HS-5 (cell line): ENCODE measurements at places on chromosomes 1 and 21.

- DNase-seq: no peak
Observed at GRCh38 chr1:84339503-84339902, 38.0 kb downstream of the SAMD13 start.

DNA sequence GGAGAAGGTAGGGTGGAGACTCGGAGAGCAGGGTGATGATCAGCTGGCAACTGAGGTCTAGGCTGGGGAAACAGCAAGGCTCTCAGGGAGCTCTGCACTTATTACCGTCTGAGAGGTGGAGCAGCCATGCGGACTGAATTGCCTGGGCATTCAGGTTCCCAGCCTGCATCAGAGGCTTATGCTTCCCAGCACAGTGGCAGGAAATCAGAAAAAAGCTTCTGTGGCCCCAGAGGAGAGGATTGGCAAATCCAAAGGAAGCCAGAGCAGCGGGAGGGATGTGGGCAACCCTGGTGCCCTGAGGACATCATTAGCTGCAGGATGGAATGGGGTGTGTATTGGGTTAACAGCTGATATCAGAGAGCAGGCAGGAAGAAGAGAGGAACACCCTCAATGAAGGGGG lies 374.1 kb upstream of the POU3F1 start:
- no peak for DNase-seq

GRCh38 chr1:168110896-168111545 lies 25.7 kb downstream of the GPR161 start:
- no peak for DNase-seq

DNA sequence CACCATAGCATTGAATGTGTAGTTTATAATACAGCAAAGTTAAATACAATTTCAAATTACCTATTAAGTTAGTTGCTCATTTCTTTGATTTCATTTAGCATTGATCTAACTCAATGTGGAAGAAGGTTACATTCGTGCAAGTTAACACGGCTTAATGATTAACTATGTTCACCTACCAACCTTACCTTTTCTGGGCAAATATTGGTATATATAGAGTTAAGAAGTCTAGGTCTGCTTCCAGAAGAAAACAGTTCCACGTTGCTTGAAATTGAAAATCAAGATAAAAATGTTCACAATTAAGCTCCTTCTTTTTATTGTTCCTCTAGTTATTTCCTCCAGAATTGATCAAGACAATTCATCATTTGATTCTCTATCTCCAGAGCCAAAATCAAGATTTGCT lies at the start of gene ANGPTL3:
TSS of gene ANGPTL3 (plus strand) at position 240 of the 400 bp plus-strand sequence. CDS start at position 287, 47 bp downstream.
- DNase-seq: no peak

DNA sequence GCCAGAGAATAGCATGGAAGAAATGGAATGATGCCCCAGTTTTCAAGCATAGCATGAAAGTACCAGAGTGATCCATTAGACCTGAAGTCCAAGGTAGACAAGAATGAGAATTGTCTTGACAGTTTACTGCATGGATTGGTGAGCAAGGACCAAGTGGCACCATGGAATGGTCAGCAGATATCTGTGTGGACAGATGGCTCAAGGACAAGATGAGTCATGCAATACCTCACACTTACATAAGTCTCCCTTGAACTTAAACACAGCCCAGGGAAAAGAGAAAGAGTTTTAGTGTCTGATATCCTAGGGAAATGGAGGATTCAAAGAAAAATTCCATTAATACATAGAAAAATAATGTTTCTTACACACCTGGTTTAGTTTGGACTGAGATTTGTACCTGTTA lies 195.2 kb downstream of the MRPL39 start:
- DNase-seq: no peak

- no peak for DNase-seq
Observed at GRCh38 chr1:108200687-108201051, 526 bp upstream of the SLC25A24 start.

DNA sequence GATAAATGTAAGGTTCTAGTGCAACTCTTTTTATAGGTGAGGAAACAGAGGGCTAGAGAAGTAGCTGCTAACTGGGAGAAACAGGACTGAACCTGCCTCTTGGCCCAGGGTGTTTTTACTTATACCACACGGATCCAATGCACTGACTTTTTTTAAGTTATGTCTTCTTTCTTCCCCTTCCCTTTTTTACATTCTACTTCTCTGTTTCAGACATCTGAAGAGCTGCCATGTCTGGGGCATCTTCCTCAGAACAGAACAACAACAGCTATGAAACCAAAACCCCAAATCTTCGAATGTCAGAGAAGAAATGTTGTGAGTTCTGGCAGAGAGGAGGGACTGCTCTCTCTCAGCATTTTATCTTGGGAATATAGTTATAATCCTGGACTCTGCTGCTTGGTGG lies 1.4 kb downstream of the PFKFB2 start:
- no peak for DNase-seq

GRCh38 chr1:33985656-33986055 lies 121.8 kb downstream of the HMGB4 start:
- peak; percentile 8 for DNase-seq

DNA sequence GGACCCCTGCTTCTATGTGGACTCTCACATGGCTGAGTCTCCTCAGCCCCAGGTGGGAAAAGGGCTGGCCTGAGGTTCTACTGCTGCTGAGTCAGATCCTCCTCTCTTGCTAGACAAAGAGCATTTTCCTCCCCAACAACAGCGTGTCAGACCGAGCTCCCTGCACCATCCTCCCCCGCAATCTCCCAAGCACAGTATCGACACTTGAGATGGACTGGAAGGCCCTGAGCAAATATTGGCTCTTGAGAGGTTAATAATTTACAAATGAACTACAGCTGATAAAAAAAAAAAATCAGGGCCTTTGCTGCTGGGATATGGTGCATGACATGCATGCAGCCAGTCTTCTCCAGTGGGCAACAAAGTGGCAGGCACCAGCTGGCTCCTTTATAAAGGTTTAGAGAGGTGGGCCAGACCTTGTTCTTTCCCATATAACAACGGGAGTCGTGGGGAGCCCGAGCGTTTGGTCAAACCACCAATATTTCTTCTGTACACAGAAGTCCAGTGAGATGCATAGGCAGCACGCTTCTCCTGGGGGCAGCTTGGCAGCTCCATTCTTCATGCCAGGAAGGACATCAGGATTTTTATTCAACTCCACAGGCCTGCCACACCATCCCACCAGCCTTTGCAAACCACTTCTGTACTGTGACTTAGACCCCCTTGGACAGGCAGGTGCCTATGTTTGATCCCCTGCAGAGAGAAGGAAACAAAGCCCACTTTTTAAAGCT lies 55.4 kb upstream of the CAMK1G start:
- no peak for DNase-seq

DNA sequence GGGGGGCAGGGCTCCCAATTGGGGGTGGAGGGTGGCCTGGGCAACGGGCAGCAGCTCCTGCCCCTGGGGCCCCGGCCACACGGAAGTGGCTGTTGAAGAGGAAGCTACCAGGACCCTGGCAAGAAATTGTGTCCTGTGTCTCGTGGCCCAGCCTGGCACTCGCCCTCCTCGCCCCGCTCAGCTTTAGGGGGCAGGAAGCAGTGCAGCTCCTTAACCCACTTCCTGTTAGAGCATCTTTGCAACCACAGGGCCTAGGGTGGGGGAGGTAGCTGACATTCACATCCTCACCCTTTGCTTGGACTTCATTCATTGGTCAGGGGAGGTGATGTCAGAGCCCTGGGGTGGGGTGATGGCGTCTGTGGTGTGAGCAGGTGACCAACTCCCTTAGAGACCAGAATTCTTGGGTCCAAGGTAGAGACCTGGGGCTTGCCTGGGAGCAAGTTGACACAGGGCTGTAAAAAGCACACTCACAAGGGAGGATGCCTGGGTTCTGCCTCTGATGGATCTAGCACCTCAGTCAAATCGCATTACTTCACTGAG lies at the start of gene ARHGAP30:
TSS of gene ARHGAP30 (minus strand) at position 161 of the 540 bp plus-strand sequence. CDS start 267 bp downstream, outside the sequence.
- no peak for DNase-seq

DNA sequence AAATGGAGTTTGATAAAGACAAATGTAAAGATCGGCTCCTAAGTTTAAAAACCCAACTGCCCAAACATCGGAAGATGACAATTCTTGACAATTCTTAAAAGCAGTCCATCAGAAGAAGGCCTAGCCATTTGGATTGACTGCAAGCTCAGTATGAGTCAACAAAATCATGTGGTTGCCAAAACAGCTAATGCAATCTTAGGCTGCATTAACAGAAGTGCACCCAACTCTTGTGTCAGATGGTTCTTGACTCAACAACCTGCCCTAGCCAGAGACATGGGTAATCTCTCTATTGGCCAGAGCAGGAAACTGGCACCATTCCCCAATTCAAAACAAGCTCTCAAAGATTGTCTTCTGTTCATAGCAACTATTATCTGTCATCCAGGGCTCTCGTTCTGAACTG lies 9.9 kb upstream of the NCF2 start:
- no peak for DNase-seq

GRCh38 chr1:64398936-64399335 lies 71.0 kb upstream of the CACHD1 start:
- no peak for DNase-seq

DNA sequence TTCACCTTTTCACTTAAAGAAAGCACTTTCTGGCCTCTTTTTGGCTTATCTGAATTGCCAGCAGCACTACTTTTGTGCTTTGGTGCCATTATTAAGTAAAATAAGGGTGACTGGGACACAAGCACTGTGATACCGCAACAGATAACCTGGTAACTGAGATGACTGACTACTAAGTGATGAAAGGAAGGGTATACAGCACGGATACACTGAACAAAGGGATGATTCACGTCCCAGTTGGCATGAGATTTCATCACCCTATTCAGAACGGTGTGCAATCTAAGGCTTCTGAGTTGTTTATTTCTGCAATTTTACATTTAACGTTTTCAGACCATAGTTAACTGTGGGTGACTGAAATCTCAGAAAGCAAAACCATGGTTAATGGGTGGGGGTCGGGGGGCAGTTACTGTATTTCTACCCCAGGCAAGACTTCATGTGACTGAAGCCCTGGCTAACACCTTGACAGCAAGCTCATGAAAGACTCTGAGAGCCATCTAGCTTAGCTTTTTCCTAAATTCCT lies 102.8 kb downstream of the CLIC6 start:
- peak; percentile 74 for DNase-seq

DNA sequence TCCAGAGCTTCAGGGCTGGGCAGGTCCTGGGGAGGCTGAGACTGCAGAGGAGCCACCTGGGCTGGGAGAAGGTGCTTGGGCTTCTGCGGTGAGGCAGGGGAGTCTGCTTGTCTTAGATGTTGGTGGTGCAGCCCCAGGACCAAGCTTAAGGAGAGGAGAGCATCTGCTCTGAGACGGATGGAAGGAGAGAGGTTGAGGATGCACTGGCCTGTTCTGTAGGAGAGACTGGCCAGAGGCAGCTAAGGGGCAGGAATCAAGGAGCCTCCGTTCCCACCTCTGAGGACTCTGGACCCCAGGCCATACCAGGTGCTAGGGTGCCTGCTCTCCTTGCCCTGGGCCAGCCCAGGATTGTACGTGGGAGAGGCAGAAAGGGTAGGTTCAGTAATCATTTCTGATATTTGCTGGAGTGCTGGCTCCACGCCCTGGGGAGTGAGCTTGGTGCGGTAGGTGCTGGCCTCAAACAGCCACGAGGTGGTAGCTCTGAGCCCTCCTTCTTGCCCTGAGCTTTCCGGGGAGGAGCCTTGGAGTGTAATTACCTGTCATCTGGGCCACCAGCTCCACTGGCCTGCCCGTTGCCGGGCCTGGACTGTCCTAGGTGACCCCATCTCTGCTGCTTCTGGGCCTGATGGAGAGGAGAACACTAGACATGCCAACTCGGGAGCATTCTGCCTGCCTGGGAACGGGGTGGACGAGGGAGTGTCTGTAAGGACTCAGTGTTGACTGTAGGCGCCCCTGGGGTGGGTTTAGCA lies 9.3 kb downstream of the MYBPH start:
- DNase-seq: no peak

DNA sequence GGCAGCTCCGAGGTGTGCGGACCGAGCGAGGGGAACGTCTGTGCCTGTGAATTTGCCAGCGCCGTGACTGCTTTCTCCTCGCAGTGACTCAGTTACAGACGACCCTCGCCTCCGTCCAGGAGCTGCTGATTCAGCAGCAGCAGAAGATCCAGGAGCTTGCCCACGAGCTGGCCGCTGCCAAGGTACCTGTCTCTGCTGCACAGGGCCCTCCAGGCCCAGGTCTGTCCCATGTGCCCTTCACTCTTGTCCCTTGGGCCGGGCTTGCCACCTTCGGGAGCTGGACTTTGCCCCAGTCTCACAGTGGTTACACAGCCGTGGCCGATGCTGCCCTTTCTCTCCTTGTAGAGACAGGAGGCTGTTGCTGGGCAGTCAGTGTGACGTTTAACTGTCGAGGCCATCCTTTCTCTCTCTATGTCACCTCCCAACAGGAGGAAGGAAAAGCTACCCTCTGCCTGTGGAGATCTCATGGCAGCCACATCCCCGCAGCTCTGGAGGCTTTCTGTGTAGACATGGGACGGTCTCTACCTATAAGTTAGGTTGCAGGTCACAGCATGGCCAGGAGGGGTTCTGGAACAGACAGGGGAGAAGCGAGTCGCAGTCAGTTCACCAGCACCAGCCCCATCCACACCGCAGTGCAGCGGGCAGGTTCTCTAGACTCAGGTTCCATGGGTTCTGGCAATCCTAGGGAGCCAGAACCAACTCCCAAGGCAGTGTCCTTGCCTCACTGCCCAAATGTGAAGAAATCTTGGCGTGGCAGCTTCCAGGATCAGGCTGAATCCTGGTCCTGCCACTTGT lies 149.7 kb downstream of the PEX14 start:
- no peak for DNase-seq

GRCh38 chr1:184061396-184062003 lies 10.0 kb downstream of the TSEN15 start:
- DNase-seq: no peak

DNA sequence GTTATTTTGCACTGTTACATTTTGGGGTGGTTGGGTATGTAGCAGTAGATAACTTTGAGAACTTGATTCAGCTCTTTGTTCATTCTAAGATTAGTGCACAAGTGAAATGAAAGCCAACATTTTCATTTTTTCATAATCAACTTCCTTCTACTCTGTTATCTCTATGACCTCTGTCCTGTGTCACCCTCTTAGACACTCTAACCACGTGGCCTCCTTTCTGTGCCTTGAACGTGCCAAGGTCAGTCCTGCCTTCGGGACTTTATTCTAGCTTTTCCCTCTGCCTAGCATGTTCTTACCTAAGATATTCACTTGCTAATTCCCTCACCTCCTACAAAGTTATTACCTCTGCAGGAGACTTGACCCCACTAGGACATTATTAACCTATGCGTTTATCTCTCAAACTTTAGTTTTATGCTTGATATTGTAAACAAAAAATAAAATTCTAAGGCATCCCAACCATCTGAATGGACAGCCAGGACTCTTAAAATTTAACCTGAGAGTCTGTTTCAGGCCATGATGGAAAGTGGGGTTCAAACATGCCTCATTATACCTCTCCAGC lies 19.2 kb upstream of the EDEM3 start:
- no peak for DNase-seq

DNA sequence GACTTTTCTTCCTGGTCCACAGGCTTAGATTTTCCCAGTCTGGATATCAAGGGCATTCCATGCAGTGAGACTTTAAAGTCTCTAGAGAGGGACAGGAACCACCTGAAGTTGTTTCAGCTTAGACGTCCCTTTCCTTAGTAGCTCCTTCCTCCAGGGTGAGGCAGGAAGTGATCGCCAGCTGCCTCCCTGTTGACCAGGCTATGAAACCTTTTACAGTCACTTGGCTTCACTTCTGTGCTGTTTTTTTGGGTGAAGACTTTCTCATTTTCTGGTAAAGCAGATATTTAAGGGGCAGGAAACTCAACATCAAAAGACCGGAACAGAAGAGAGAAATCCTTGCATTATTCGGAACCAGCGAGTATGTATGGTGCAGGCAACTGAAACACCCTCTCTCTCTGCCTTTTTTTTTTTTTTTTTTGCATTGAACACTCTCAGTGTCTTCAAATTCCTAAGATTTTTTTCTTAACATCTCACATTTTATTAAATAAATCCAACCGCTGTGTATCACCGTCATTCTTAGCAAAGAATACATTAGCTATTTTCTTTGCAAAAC lies 234.6 kb upstream of the IRF2BP2 start:
- no peak for DNase-seq
